Activated CD4-positive, alpha-beta T cell treated with anti-CD3 and anti-CD28 coated beads, Interleukin-2, amount 50 U/mL, for 48 hours (primary cell): ENCODE measurements at places on chromosomes 4 and X.

GRCh38 chr4:133891011-133891410, 310.6 kb downstream of the PABPC4L start:
- no peak for DNase-seq

GRCh38 chr4:95018785-95019184, 261.0 kb downstream of the BMPR1B start:
- no peak for DNase-seq

- DNase-seq: no peak
Measured at GRCh38 chr4:108361886-108362285, 193.2 kb upstream of the LEF1 start.

GRCh38 chrX:14448406-14448805, 80.9 kb upstream of the GLRA2 start:
- DNase-seq: no peak

DNA sequence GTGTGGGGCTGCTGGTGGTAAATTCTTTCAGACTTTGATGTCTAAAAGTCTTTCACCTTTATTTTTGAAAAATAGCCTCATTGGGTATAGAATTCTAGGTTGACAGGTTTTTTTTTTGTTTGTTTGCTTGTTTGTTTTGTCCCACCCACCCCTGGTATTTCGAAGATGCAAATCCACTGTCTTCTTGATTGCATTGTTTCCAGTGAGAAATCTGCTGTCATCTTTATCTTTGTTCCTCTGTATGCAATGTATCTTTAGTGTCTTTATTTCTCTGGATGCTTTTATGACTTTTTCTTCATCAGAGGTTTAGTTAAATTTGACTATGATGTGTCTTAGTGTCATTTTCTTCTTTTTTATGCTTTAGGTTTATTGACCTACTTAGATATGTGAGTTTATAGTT, 21.3 kb upstream of the HCCS start:
- DNase-seq: no peak

DNA sequence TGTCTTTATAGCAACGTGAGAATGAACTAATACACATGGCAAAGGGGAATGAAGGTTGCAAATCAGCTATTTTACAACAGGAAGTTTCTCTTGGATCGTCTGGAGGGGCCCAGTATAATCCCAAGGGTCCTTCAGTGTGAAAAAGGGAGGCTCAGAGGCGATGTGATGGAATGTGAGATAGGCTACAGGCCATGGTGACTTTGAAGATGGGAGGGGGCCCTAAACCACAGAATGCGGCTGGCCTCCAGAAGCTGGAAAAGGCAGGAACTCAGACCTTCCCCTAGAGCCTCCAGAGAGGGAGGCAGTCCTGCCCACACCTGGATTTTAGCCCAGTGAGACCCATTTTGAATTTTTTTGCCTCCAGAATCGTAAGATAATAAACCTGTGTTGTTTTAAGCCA, 69.4 kb upstream of the PGM2 start:
- no peak for DNase-seq

DNA sequence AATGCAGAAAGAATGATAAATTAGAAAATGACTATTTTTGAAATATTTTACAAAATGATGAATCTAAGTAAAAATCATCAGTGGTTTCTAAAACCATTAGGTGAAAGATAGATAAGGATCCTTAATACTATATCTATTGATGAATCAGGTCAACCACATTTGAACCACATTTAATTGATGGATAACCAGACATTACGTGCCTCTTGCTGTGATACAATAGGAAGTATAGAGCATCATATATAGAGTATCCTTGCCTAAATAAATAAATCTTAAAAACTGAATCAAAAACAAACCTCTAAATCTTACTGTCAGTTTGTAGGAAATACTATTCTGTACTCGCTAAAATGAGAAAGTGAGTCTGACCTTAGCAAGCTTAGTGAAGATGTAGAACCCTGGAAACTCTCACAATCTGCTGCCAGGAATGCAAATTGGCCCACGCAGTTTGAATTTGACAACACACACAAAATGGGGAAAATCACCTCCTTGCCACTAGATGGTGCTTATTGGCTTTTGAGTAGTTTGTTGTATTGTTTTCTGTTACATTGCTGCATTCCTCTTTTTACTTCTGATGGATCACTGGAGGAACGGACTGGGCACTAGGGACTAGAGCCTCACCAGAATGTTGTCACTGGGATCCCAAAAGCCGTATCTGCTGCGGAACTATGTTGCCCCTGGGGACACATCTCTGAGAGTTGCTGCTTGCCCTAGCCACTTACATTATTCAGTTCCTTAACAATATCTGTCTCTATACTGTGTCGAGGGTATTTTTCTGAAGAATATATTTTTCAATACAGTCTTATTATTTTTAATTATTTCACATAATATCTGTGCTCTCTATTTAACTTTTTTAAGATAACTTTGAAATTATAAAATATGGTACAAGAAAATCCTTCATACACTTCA, 25.4 kb upstream of the SLAIN2 start:
- no peak for DNase-seq

- no peak for DNase-seq
Measured at GRCh38 chrX:71612256-71612655, 6.1 kb downstream of the CXCR3 start.

GRCh38 chrX:15946783-15947580, 92.4 kb upstream of the AP1S2 start:
- DNase-seq: no peak

- no peak for DNase-seq
Measured at GRCh38 chr4:185412412-185412811, 13.4 kb downstream of the UFSP2 start.

GRCh38 chr4:155587766-155588165, 78.9 kb upstream of the GUCY1A1 start:
- no peak for DNase-seq

DNA sequence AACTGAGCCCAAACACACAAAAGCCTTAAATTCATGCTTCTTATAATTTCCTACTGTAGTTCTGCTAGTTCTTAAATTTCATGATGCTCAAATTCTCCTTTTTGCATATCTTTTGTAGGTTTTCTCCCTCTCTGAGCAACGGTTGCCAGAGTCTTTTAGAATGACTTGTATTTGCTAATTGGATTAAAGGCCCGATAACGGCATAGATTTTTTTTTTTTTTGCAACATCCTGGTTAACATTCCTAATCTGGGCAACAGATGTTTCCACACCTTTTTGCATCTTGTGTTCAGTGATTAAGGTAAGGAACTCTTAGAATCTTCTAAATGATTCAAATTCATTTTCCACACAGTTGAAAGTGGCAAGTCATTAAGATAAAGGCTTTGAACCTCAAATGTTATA, 66.3 kb upstream of the ADGRG2 start:
- no peak for DNase-seq

- no peak for DNase-seq
Measured at GRCh38 chr4:81923140-81923539, 450.7 kb downstream of the HNRNPD start.

DNA sequence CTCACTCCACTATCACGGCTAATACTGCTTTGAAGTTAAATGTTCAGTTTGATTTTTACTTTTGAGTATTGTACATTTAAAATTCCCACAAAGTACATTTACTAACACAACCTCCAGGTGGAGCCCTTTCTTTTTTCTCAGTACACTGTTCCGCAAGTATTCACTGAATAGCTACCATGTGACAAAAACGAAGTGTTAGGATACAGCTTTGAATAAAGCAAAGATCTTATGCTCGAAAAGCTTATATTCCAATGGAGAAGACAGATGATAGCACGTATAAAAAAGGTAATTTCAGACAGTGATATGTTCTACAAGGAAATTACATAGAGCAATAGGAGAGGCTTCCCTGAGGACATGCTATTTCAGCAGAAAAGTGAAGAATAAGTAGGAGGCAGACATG, 60.7 kb upstream of the ABCG2 start:
- DNase-seq: no peak

- DNase-seq: no peak
Measured at GRCh38 chrX:96407501-96407900, 277.1 kb upstream of the DIAPH2 start.

- no peak for DNase-seq
Measured at GRCh38 chrX:71533516-71533850, 579 bp downstream of the OGT start.
